ENCODE measurements at places on chromosomes 1 and 21.

GRCh38 chr1:25462732-25463131, 32.0 kb downstream of the MACO1 start:
- DNase-seq: peak; percentile 60

GRCh38 chr1:48048980-48049379, 51.8 kb upstream of the TRABD2B start:
- no peak for DNase-seq

GRCh38 chr1:115771847-115772457, 3.4 kb upstream of the CASQ2 start:
- DNase-seq: peak; percentile 89

- peak; percentile 44 for DNase-seq
These were observed 2.3 kb downstream of the DHX9 start for GRCh38 chr1:182841368-182841988.

DNA sequence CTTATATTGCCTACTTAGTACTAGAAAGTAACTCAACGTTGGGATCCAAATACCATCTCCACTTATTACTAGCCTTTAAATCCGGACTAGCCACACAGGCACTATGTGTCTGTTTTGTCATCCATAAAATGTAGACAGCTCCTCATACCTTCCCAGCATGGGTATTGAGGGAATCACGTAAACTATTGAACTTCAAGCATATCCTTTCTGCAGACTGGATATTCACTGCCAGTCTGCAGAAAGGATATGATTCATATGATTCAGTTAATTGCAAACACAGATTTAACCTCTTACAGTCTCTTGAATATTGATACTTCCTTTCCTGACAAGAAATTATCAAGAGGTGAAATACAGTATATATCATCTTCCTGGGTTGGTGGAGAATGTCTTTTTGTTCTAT, 186.0 kb downstream of the LEPR start:
- DNase-seq: no peak

DNA sequence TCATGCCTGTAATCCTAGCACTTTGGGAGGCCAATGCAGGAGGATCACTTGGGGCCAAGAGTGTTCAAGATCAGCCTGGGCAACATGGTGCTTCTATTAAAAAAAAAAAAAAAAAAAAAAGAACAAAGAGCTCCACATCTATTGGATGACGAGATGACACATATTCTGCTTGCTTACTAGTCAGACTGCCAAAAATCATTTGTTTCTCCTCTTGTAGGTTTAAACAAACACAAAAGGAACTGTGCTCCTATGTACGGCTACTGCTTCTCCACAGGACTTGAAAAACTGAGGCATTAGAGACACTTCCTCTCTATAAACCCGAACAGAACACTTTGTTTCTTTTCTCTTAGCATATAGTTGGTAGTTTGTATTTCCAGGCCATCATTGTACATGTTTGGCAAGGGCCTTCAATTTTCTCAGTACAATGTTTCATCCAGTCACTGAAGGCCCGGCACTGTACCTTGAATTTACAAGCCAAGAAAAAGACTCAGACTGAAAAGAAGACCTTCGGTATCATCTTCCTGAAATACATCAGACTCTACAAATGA, 6.0 kb downstream of the TRIT1 start:
- no peak for DNase-seq

DNA sequence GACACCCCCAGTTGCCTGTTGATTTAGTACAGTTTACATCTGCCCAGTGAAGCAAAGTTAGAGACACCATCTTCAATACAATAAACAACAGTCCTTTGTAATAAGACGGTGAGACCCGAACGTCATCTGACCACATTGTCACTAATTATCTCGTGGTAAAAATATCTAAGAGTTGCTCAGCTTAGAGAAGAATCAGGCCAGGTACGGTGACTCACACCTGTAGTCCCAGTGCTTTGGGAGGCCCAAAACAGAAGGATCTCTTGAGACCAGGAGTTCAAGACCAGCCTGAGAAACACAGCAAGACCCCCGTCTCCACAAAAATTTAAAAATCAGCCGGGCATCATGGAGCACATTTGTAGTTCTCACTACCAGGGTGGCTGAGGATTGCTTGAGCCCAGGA, 53.5 kb downstream of the CD34 start:
- no peak for DNase-seq

DNA sequence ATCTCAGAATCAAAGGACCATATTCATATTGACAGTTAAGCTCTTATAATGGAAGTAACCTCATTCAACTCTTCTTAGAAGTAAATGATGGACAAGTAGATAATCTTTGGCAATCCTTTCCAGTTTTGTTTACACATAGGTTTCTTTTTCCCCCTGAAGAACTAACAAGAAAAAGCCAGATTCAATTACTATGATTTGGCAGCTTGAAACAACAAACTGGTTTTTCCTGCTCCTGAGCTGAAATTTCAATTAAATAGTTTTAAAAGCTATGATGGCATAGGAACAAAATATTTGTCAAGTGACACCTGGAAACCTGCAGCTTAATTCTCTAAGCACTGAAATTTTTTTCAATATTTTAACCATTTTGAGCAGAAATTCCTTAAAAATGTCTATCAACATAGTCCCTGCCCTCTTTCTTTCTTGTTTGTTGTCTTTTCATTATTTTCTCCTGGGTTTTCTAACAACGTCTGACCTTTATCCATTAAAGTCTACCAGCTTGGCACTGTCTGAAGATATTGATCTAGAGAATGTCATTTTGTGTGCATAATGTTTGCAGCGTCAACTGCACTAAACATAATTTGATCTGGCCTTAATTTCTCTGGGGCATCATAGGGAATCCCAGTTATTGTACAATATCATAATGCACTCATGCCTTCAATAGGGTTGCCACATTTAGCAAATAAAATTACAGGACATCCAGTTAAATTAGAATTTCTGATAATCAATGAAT, 4.0 kb upstream of the SLC35A3 start:
- DNase-seq: no peak

- no peak for DNase-seq
These were observed 57.6 kb upstream of the FMO3 start for GRCh38 chr1:171032822-171033702.

DNA sequence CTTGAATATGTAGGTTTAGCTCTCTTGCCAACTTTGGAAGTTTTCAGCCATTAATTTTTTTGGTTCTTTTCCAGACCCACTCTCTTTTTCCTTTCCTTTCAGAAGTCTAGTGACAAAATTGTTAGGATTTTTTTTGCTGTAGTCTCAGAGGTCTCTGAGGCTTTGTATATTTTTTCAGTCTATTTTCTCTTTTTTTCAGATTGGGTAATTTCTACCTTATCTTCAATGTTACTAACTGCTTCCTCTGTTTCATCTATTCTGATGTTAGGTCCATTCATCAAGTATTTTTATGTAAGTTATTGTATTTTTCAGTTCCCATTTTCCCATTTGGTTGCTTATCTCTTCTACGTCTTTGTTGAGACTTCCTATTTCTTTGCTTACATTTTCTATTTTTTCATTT, 15.7 kb downstream of the RGS2 start:
- DNase-seq: peak; percentile 28

- peak; percentile 79 for DNase-seq
These were observed 98.9 kb downstream of the DHRS3 start for GRCh38 chr1:12518931-12519692.

DNA sequence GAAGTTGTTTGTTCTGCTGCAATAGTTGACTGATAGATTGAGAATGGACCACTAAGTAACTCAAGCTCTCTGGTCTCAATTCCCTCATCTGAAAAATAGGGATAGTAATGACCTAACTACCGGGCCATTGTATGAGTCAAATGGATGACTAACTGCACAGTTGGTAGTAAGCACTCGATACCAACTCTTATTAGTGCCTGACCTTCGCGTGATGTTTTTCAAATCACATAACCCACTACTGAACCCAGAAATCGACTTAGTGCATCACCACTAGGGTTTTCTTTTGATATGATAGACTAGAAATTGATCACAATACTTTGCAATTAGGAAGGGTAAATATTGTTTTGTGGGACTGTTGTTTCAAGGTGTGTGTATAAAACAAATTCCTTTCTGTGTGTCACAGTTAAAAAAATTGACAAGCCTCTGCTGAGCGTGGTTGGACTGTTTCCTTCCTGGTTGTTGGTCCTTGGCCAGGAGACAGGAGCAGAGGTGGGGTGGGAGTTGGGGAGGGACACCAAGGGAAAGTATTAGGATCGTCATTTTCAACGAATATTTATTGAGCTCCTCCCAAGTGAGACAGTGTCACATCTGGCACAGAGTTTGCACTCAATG, 54.0 kb upstream of the LRP8 start:
- DNase-seq: peak; percentile 9
